Stimulated activated CD4-positive, alpha-beta T cell treated with anti-CD3 and anti-CD28 coated beads, Interleukin-1b, Interleukin-23, amount 100 ng/mL, for 24 hours (primary cell): ENCODE measurements at places on chromosomes 6 and 20.

- DNase-seq, result no peak
These were observed 37.8 kb upstream of the CNKSR3 start for GRCh38 chr6:154548130-154548830.

GRCh38 chr6:148758492-148758891, 11.7 kb downstream of the UST start:
- no peak for DNase-seq

- DNase-seq, result no peak
These were observed 105.8 kb downstream of the JAG1 start for GRCh38 chr20:10568032-10568431.

GRCh38 chr6:45447005-45447404, 69.3 kb upstream of the SUPT3H start:
- no peak for DNase-seq

GRCh38 chr6:158856261-158856660, 37.1 kb upstream of the EZR start:
- DNase-seq, result no peak
